ENCODE measurements at places on chromosomes 16 and 17.

GRCh38 chr16:154217-155030, 2.0 kb downstream of the HBZ start:
- peak; percentile 36 for DNase-seq
- peaks cover 71% of the 10 kb centered on the region for H3K27me3 ChIP-seq
- H3K4me1 ChIP-seq = peaks cover 11% of the 10 kb centered on the region
- H3K27ac ChIP-seq = no peak overlapping the region
- H3K36me3 ChIP-seq = no peaks in the 10 kb centered on the region
- peak overlapping the region; percentile 53 for H3K4me3 ChIP-seq

GRCh38 chr16:86224126-86224525, 286.2 kb upstream of the FOXF1 start:
- H3K27me3 ChIP-seq = peaks cover 11% of the 10 kb centered on the region
- H3K36me3 ChIP-seq = no peaks in the 10 kb centered on the region
- H3K4me3 ChIP-seq = no peak overlapping the region

- no peak overlapping the region for H3K27ac ChIP-seq
- H3K4me1 ChIP-seq = peaks cover 35% of the 10 kb centered on the region
- no peak overlapping the region for H3K4me3 ChIP-seq
- H3K36me3 ChIP-seq = peaks cover 61% of the 10 kb centered on the region
These were observed 120.5 kb downstream of the CLEC16A start for GRCh38 chr16:11064851-11065250.

GRCh38 chr17:73427198-73427597, 115.4 kb upstream of the CDC42EP4 start:
- H3K4me3 ChIP-seq = no peak overlapping the region
- no peak for DNase-seq
- H3K27ac ChIP-seq = no peak overlapping the region
- H3K27me3 ChIP-seq = peaks cover 6% of the 10 kb centered on the region
- peaks cover 19% of the 10 kb centered on the region for H3K4me1 ChIP-seq

DNA sequence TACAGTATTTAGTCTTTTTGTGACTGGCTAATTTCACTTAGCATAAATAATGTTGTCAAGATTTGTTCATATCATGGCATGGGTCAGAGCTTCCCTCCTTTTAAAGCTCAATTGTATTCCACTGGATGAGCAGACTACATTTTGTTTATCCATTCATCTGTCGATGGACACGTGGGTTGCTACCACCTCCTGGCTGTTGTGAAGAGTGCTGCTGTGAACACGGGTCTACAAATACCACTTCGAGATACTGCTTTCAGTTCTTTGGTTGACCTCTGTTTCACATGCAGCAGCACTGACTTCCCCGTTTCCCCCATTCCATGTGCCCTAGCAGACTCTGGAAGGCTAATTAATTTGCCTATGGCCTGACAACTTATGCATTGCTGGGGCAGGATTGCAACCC, 285.4 kb downstream of the SHISA9 start:
- H3K36me3 ChIP-seq = no peaks in the 10 kb centered on the region
- H3K4me1 ChIP-seq = no peaks in the 10 kb centered on the region
- no peaks in the 10 kb centered on the region for H3K27me3 ChIP-seq
- no peak for DNase-seq
- H3K4me3 ChIP-seq = no peak overlapping the region

DNA sequence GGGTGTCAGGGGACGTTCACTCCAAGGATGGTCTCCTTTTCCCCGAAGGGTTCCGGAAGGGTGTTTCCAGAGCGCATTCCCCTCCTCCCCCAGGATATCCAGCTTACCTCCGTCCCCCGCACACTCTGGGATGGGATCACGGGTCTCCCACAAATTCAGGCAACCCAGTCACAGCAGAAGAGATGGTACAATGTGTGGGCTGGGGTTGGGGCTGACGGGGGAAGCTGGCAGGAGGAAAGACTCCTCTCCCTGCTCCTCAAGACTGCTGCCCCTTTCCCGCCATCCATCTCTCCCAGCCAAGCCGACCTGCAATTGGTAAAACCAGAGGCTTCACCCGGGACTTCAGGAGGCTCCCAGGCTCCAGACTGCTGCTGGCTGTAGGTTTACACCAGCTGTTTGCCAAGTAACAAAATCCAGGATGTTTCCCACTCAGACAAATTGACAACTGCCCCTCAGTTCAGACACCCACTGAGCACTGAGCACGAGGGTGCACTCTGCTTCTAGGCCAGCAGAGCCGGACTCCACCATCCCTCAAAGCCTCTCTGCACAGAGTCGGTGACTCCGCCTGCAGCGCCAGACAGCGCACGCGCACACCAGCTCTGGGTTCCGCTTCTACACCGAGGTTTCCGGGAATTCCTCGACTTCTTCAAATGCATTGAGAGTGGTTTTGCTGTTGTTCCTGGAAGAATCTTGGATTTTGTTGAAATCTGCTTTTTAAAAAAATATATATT, 37.7 kb downstream of the ASPA start:
- no peaks in the 10 kb centered on the region for H3K36me3 ChIP-seq
- no peaks in the 10 kb centered on the region for H3K4me1 ChIP-seq
- H3K27ac ChIP-seq = no peak overlapping the region
- no peak for DNase-seq
- H3K4me3 ChIP-seq = no peak overlapping the region

- H3K27ac ChIP-seq = no peak overlapping the region
- no peak for DNase-seq
- H3K4me1 ChIP-seq = peaks cover 1% of the 10 kb centered on the region
- peaks cover 2% of the 10 kb centered on the region for H3K36me3 ChIP-seq
These were observed 14.4 kb downstream of the ASPSCR1 start for GRCh38 chr17:81991684-81992305.

GRCh38 chr16:21611198-21611555, 11.8 kb downstream of the METTL9 start:
- H3K4me1 ChIP-seq = peaks cover 78% of the 10 kb centered on the region
- no peak for DNase-seq
- no peaks in the 10 kb centered on the region for H3K27me3 ChIP-seq

DNA sequence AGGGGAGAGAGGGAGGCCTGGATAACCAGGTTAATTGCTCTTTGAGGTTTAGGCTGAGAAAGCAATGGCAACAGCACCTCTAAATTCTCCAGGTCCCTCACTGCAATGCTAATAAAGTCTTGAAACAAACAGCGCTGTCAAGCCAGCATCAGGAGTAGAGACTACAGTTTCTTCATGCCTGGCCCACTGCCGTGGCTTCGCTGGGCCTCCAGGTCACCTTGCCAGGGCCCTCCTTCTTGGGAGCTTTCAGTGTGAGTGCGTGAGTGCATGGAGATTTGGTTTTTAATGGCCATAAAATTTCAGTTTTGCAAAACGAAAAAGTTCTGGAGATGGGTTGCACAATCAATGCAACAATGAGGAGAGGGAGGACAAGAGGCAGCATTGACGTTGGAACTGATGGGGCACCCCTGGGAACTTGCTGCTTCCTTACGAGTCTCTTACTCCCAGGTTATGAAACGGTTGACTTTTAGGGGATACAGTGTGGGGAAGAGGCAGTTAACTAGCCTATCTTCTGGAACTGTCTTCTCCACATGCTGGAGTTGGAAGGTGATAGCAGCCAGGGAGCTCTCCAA, 229.4 kb downstream of the XYLT1 start:
- H3K27ac ChIP-seq = no peak overlapping the region
- peaks cover 35% of the 10 kb centered on the region for H3K36me3 ChIP-seq
- no peak for DNase-seq
- H3K4me1 ChIP-seq = peaks cover 30% of the 10 kb centered on the region

- H3K27ac ChIP-seq = no peak overlapping the region
- H3K27me3 ChIP-seq = no peaks in the 10 kb centered on the region
- no peak overlapping the region for H3K4me3 ChIP-seq
These were observed 482.2 kb upstream of the SOX9 start for GRCh38 chr17:71638668-71639067.

- no peaks in the 10 kb centered on the region for H3K27me3 ChIP-seq
- peaks cover 17% of the 10 kb centered on the region for H3K36me3 ChIP-seq
- no peak for DNase-seq
- H3K27ac ChIP-seq = no peak overlapping the region
- H3K4me1 ChIP-seq = no peaks in the 10 kb centered on the region
These were observed 17.2 kb downstream of the RSL1D1 start for GRCh38 chr16:11833951-11834695.

GRCh38 chr17:67126983-67127382, 82.6 kb downstream of the CACNG1 start:
- H3K4me1 ChIP-seq = peaks cover 3% of the 10 kb centered on the region
- no peak for DNase-seq
- no peak overlapping the region for H3K27ac ChIP-seq

GRCh38 chr17:422196-422930, 69.8 kb upstream of the RPH3AL start:
- H3K4me1 ChIP-seq = peaks cover 49% of the 10 kb centered on the region
- no peak overlapping the region for H3K27ac ChIP-seq
- H3K4me3 ChIP-seq = no peak overlapping the region
- peaks cover 9% of the 10 kb centered on the region for H3K36me3 ChIP-seq
- H3K27me3 ChIP-seq = peaks cover 15% of the 10 kb centered on the region
- no peak for DNase-seq

DNA sequence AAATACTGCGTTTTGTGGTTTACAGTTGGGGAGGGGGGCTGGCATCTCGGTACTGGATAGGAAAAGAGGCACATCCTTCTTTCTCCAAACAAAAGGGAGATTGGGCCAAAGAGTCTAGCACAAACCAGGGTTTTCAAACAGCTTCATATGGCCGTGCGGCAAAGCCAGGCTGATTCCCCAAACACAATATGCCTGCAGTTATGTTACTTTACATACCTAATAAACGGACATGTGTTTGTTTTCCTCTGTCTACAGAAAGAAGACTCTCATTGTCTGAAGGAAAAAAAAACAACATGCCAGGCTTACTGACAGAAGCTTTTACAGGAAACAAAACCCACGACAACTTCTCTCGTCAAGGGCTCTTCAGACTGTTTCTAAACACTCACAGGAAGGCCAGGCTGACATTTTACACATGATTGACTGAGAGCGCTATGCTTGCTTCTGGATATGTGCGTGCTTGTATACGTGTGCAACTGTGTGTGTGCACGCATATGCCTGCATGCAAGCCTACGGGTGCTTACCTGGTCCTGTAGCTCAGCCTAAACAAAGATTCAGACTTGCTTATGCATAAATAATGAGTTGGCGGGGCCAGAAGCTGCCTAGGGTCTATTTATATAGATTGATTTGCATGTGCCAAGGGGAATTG, 461.0 kb upstream of the C16orf82 start:
- peak overlapping the region; percentile 87 for H3K27ac ChIP-seq
- no peak overlapping the region for H3K4me3 ChIP-seq
- H3K36me3 ChIP-seq = peaks cover 15% of the 10 kb centered on the region
- no peak for DNase-seq

DNA sequence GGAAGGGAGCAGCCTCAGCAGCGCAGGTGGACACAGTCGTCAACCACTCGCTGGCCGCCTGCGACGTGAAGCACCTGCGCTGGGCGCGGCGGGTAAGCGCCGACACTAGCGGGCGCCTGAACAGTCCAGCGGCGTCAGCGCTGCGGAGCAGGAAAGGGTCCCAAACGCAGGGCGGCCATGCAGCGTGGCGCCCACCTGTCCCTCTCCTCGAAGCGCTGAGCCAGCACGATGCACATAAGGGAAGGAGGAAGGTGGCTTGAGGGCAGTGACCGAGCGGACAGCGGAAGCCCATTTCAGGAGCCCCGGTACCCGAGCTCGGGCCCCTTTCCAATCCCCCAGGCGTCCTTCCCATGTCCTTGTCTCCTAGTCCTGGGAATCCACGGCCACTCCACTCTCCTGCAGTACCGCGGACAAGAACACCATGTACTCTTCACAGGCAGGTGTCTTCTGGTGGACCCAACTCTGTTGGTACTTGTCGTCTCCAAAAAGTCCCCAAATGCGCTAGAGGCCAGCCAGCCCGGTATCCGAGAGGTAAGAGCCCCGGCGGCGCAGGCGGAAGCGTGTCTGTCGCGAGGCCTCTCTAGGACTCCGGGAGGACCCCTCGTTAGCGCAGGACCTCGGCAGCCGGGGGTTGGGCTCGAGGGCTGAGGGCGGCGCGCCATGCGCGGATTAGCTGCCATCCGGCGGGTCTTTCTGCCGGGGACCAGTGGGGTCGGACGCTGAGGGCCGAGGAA, 14.4 kb downstream of the ZNF232 start:
- H3K27ac ChIP-seq = no peak overlapping the region
- peaks cover 4% of the 10 kb centered on the region for H3K4me1 ChIP-seq
- H3K36me3 ChIP-seq = peaks cover 38% of the 10 kb centered on the region
- peaks cover 37% of the 10 kb centered on the region for H3K27me3 ChIP-seq

- no peaks in the 10 kb centered on the region for H3K27me3 ChIP-seq
- no peak for DNase-seq
- peaks cover 39% of the 10 kb centered on the region for H3K36me3 ChIP-seq
- H3K27ac ChIP-seq = no peak overlapping the region
- H3K4me1 ChIP-seq = peaks cover 5% of the 10 kb centered on the region
These were observed 48.8 kb upstream of the CACNG5 start for GRCh38 chr17:66786107-66786506.

DNA sequence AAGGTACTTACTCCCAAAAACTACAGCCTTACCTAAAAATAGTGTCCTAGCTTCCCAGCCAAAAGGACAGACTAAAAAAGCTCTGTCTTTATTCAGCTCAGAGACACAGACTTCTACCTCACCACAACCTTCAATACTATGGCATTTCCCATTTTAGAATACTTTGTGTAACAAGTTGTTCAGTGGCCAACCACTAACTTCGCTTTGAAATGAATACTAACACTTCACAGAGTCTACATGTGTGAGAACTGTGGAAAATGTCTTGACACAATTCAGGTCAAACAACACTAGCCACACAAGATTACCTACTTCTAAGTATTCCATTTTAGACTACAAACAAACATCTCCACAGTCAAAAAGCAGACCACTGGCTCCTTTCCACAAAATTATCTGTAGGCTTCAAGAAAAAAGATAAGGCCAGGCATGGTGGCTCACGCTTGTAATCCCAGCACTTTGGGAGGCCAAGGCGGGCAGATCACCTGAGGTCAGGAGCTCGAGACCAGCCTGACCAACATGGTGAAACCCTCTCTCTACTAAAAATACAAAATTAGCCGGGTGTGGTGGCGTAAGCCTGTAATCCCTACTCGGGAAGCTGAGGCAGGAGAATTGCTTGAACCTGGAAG, 3.2 kb downstream of the HELZ start:
- H3K27ac ChIP-seq = no peak overlapping the region
- peaks cover 8% of the 10 kb centered on the region for H3K27me3 ChIP-seq
- no peak overlapping the region for H3K4me3 ChIP-seq
- peaks cover 48% of the 10 kb centered on the region for H3K4me1 ChIP-seq
- no peak for DNase-seq
- peaks cover 44% of the 10 kb centered on the region for H3K36me3 ChIP-seq

DNA sequence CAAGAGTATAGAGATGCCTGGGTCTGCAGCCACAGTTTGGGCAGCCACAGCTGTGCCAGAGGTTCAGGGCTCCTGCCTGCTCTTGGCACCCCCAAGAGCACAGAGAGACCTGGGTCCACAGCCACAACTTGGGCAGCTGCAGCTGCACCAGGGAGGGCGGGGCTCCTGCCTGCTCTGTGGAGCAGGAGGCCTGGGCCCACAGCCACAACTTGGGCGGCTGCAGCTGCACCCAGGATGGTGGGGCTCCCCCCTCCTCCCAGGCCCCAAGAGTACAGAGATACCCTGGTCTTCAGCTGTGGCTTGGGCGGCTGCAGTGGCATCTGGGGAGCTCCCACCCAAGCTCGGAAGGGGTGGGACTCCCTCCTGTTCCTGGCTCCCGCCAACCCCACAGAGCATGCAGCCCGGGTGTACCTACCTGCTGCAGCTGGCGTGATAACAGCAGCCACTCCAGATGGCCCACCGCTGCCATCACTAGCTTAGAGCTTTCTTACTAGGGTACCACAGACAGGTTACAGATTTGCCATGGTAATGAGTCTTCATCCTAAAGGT, 72.7 kb downstream of the PHKB start:
- peaks cover 25% of the 10 kb centered on the region for H3K36me3 ChIP-seq
- no peak overlapping the region for H3K27ac ChIP-seq
- H3K4me3 ChIP-seq = no peak overlapping the region
- DNase-seq = no peak
- peaks cover 8% of the 10 kb centered on the region for H3K4me1 ChIP-seq

Measured in activated naive CD4-positive, alpha-beta T cell treated with anti-CD3 and anti-CD28 coated beads, Interleukin-2, amount 10 ng/mL, durations not matched to agents 7 days and 5 days (primary cell).